ENCODE measurements at places on chromosomes 3 and 15.
A peak's percentile ranks its signal among the peaks of the same experiment; 100 is the strongest.

DNA sequence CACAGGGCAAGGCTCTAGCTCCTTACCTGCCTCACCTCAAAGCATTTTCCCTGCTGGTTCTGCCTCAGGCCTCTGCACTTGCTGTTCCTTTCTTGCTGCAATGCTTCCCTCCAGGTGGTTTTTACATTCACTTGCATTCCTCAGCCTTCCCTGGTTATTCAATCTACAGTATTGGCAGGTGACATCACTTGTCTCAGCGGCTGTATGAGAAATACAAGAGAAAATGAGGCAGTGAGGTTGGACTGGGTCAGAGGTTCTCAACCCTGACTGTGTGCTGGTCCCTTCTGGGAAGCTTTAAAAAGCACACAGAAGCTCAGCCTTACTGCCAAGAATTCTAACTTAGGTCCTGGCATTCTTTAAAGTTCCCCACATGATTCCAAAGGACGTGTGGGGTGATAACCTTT is 26.7 kb downstream of the SIAH2 start:
- DNase-seq = no peak

DNA sequence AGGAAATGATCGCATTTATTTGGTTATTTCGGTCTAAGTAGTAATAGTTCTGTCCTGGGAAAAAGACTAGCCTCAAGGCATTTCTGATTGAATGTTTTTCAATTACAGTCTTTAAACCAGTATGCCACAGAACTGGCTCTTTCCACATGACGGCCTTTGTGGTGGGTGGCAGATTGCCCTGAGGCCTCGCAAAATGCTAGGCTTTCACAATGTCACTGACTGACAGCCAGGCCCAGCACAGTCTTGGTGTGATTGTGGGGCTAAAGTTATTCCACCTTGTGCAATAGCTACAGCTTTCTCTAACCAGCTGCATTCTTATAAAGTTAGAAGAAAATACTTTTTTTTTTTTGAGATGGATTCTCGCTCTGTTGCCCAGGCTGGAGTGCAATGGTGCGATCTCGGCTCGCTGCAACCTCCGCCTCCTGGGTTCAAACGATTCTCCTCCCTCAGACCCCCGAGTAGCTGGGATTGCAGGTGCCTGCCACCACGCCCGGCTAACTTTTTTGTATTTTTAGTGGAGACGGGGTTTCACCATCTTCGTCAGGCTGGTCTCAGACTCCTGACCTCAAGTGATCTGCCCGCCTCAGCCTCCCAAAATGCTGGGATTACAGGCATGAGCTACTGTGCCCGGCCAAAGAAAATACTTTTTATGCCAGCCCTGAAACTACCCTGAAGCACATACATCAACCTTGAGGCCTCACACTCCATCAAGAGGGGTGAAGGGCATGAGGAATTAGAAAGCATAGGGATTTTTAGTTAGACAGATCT is 2.5 kb upstream of the ADIPOQ start:
- peak; percentile 90 for DNase-seq

DNA sequence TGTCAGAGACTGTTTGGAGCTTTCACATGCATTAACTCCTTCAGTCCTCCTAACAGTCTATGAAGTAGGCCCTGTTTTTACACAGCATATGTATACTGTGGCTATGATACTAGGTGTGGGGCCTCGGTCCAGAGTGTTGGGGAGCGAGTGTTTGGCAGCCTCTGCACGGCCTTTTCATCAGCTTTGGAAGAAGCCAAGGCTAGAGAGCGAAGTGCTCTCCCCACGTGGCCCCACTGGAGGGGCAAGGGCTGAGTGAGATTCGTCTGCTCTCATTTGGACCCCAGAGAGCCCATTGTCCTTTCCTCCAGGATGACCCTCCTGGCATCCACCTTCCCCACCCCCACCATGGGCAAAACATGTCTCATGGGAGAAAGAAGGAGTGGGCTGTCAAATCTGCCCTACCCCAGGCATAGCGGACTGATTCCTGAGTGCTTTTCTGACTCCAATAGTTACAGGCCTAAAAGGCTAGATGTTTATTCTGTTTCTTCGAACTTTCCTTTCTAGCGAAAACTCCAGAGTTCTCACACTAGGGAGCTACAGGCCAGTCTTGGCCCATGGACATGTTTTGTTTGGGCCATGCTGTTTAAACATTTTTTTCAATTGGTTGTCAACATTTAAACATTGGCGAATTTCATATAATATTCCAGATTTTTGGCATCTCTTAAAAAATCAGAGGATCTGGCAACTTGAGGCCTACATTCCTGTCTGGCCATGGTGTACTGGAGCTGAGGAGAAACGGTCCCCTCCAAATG is 76.0 kb downstream of the EEFSEC start:
- no peak for DNase-seq

DNA sequence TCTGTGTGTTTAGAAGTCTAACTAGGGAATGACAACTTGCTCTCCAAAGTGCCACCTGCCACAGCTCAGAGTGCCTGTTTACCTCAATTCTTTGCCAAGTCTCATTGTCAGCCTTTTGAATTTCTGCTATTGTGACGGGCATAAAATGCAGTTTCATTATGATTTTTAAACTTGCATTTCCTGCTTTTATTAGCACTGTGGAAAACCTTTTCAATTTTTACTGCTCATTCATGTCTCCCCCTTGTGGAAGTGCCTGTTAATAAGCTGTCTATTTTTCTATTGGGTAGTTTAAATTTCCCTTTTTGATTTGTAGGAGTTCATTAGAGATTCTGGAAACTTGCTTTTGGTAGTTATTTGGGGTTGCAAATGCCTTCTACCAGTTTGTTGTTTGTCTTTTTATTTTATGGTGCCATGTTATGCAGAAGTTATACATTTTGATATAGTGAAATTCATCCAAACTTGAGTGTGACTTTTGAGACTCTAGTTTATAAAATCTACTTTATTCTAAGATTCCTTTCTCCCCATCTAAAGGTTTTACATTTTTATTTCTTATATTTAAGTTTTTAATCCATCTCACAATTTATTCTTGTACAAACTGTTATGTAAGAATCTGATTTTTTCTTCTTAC is 53.9 kb upstream of the FRMD4B start:
- no peak for DNase-seq

DNA sequence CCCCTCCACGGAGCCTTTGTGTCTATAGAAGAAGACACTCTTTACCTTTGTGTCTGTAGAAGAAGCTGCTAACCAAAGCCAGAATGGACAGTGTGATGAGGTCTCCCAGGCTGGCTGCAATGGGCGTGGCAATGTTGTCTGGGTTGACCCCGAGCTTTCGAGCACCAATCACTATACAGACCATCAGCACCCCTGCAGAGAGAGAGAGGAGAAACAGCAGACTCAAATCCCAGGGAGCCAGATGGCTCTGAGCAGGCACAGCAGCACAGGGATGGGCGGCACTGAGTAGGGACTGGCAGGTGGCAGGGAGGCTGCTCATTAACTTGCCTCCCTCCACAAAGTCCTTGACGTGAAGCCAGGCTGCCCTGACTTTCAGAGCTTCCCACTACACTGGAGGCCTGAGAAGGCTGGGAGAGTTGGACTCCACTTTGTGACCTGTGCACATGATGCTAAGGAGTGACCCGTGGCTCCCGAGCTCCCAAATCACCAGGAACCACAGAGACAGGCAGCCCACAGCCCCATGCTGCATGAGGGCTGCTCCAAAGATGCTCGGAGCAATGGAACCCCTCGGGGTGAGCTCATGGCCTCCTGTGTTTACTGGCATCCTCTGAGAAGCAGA is 53.9 kb downstream of the ROPN1B start:
- no peak for DNase-seq

GRCh38 chr3:149195221-149195620 is 26.4 kb downstream of the CP start:
- no peak for DNase-seq

- no peak for DNase-seq
These were observed 22.2 kb upstream of the RIOX2 start for GRCh38 chr3:97994328-97994945.

DNA sequence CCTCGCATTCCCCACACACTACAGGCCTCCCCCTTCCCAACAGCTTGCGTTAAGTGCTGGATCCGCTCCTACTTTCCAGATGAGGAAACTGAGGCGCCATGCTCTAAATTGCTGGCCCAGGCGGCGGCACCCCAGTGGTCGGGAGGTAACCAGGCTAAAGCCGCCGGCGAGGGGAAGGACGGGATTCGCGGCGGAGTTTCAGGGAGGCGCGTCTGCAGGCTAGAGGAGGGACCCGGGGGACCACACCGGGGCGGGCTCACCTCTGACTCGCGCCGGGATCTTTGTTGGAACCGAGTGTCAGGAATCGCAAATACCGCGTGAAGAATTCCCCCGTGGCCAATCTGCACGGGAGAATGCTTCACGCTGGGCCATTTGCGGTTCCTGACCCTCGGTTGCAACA is 24.6 kb upstream of the PTPN23 start:
- no peak for DNase-seq

- DNase-seq = no peak
These were observed 60.3 kb downstream of the FEM1B start for GRCh38 chr15:68337826-68338225.

DNA sequence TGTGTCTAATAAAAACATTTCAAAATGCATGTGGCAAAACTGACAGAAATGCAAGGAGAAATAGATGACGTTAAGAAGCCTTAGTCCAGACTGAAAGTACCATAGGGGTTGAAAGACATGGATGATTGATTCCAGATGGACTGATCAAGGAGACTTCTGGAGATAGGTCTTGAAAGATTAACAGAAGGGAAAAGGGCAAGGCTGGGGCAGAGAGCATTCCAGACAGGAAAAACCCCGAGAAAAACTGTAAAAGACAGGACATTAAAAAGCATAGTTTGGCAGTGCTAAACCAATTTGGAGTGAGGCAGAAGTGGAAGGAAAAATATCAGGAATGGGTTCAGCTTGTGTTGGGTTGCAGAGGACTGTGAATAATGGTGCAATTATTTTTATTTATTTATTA is 375.2 kb upstream of the SGO1 start:
- DNase-seq = no peak

- no peak for DNase-seq
These were observed 68.2 kb downstream of the SUMF1 start for GRCh38 chr3:4398941-4399245.

GRCh38 chr3:99651531-99651930 is 13.1 kb downstream of the COL8A1 start:
- no peak for DNase-seq

DNA sequence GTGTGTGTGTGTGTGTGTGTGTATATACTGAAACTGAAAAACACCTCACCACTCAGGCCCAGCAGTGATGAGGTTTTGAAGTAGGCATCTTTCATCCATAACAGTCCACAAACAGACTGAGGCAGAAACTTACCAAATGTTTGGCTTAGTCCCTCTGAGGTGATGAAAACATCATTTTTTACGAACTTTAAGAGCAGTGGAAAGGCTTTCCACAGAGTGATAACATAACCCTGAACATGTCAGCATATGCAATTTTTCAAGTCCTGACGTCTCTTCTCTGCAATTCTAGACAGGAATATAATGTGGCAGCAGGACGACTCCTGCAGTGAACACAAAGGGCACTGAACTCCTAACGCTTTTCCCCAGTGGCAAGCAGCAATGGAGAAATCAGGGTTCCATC is 247.0 kb upstream of the THBS1 start:
- no peak for DNase-seq

- DNase-seq = no peak
These were observed 40.7 kb downstream of the TNIK start for GRCh38 chr3:171419457-171419856.

GRCh38 chr3:43465109-43465508 is 156.7 kb downstream of the ANO10 start:
- DNase-seq = no peak

- no peak for DNase-seq
These were observed 434.7 kb upstream of the ARRDC4 start for GRCh38 chr15:97525809-97526208.

DNA sequence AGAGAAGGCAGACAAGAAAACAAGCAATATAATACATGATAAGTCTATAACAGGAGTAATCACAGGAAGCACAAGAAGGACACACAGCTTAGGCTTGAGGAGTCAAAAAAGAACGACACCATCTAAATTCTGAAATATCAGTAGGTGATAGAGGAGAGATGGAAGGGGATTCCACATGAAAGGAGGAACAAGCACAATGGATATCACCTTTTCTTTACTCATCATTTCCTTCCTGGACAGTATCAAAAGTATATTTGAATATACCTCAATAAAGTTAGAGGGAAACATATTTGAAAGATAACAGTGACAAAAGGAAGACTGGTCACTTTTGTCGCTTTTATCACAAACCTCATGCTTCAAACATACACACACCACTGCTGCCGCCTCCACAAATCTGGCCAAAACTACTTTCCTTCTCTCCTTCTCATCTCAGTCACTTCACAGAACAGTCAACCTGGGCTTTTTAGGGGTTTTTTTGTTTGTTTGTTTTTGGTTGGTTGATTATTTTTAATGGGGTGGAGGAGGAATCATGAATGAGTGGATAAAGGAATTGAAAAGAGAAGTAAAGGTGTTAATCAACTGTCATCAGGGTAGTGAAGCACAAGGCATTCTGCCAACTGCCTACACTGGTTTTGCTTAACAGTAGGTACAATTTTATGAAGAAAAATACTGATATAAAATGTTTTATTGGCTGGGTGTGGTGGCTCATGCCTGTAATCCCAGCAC is 18.5 kb downstream of the DENND4A start:
- no peak for DNase-seq

- DNase-seq = no peak
These were observed 17.0 kb upstream of the STT3B start for GRCh38 chr3:31515486-31516284.

DNA sequence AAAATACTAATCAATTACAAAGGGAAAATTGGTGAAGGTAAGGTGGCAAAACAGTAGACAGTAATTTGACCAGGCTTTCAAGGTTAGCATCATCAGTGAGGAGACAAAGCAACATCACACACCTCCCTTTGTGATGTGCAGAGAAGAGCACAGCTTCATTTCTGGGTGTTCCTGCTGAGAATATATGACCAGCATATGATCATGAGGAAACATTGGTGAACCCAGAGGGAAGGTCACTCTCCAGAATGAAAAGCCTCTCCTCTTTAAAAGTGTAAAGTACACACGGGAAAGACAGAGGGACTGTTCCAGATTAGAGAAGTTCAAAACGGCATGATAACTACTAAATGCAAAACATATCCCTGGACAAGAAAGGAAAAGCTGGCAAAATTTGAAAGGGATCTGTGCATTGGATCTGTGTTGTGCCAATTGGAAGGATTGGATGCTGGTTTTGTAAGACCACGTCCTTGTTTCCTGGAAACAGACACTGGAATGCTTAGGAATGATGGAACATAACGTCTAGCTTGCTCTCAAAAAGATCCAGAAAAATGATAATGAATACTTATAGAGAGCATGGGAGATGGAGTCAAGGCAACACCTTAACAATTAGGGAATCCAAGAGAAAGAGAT is 80.6 kb upstream of the MITF start:
- DNase-seq = no peak

GRCh38 chr3:80338366-80338765 is 570.6 kb upstream of the ROBO1 start:
- DNase-seq = peak; percentile 2

- peak; percentile 42 for DNase-seq
These were observed 134.1 kb downstream of the PDZRN3 start for GRCh38 chr3:73490453-73491286.

DNA sequence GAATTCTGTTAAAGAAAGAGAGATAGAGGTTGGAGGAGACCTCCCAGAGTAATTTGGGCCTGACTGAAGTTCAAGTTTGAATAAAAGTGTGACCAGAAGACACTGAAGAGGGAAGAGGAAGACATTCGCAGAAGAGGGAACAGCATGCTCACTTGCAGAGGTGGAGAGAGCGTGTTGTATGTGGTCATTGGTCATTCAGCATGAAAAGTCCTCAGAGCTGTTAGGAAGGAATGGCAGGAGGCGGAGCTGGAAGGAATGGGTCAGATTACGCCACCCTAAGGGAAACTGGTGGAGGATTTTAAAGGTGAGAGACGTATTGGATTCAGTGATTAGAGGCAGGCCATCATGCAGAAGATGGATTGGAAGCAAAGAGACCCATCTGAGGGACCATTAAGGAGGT is 41.6 kb downstream of the IQCH start:
- no peak for DNase-seq
